Hypothalamus (tissue), 51 donors: ENCODE measurements at places on chromosomes 13 and 19.

- DNase-seq: no peak
Observed at GRCh38 chr19:3276341-3276799, 51.9 kb downstream of the CELF5 start.

- no peak for DNase-seq
Observed at GRCh38 chr13:39618561-39618960, 15.6 kb upstream of the LHFPL6 start.

DNA sequence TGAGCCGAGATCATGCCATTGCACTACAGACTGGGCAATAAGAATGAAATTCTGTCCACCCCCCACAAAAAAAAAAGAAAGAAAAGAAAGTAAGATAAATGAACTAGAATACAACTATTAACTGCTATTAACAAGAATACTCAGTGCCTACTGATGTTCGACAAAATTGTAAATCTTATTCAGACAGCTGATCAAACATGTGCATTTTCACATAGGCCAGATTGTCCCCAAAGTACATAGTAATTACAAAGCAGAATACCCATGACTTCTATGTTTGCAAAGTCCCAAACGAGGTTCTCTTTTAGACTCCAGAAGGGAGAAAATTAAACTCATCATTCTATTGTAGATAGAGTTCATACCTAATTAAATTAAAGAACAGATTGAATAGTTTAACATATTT lies 113.4 kb downstream of the UFM1 start:
- no peak for DNase-seq

GRCh38 chr13:21970172-21970571 lies 299.3 kb downstream of the FGF9 start:
- no peak for DNase-seq

GRCh38 chr13:28049880-28050875 lies 50.2 kb downstream of the FLT3 start:
- DNase-seq: no peak

DNA sequence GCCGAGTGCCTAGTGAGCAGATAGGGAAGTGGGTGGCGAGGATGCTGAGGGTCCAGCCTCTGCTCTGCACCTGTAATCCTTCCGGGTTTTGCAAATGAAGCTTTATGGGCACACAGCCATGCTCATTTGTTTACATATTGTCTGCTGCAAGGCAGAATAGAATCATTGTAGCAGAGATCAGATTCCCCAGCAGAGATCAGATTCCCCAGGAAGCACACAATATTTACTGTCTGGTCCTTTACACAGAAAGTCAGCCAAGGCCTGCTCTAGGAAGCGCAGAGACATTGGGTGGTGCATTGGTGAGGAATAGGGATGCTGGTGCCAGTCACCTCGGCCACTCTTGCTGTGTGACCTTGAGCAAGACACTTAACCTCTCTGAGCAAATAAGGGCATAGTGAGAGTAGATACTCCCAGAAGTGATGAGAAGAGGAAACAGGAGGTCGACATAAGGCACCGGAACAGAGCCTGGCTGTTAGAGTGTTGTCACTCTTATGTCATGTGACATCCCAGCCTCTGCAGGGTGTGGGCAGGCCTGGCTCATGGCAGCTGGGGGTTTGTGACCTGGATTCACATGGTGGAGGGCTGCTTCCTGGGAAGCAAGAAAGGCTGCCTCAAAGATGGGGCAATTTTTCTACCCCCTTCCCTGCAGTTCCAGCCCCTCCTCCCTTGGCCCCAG lies 25.6 kb downstream of the CARM1 start:
- no peak for DNase-seq

DNA sequence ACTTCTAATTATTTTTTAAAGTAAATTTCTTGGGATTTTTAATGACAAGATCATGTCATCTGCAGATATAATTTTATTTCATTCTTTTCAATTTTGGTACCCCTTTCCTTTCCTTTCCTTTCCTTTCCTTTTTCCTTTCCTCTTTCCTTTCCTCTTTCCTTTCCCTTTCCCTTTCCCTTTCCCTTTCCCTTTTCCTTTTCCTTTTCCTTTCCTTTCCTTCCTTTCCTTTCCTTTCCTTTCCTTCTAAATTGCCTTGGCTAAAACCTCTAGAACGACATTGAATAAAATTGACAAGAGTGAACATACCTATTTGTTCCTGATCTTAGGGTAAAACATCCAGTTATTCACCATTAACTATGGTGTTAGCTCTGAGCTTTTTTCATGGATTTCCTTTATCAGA lies 334.1 kb downstream of the NDFIP2 start:
- DNase-seq: no peak

GRCh38 chr19:30651066-30651465 lies 278.9 kb downstream of the ZNF536 start:
- DNase-seq: no peak

DNA sequence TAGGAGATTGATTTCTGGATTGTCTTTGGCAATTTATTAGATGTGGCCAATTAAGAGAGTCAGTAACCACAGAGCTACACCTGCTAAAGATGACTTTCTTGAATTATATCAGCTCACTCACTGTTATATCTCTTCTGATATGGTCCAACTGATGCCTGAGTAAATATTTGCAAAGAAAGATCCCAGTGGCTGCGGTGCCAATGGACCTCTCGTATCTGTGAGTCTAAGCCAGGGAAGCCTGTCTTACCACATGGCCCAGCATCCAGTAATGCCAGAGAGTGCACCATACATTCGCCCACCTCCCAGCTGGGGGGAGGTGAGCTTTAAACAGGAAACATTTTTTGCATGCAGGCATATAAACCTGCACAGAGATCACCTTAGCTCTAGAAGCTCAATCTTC lies 82.7 kb upstream of the SLC15A1 start:
- DNase-seq: no peak

DNA sequence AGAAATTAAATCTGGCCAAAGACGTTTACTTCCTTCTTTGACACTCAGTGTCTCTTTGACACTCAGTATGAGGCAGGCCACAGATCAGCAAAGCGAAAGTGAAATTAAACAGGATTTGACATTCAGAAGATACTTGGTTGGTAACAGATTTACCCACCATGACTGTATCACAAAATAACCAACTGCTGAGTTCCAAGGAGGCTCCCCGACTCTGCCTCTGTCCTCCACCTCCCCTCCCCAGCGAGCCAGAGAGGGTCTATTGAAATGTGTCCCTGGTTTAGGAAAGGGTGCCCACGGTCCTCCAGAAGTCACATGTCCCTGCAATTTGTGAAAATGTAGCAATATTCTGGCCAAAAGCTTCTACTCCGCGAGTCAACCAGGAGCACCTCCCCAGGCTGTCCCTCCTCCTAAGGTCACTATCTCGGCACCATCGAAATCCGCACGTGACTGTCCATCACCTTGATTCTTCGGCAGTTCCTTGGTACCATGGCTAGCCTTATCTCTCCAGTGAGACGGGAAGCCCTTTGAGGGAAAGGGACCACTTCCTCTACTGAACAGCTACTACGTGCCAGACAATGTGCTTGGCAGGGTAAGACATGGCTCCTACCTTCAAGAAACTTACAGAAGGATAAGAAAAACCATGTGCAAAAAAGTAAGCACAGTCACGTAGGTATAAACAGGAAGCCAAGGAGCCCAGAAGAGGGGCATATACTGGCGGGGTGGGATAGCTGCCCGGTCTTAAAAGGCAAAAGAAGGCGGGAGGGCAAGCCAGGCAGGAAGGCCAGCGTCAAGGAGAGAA lies 1.5 kb downstream of the N4BP2L1 start:
- DNase-seq: no peak

DNA sequence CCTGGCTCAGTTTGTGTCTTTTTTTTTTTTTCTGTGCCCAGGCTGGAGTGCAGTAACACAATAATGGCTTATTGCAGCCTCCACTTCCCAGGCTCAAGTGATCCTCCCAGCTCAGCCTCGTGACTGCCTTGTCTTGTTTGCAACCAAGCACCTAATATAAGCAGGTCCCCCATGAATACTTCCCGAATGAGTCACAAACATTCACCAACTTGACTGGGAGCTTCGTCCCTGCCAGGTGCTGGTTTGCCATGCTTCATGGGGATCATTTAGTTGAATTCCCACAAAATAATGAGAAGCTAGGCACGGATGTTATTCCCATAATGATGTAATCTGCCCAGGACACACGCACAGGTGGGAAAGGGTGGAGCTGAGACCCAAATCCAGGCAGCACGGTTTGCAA lies 176.5 kb downstream of the CACNA1A start:
- DNase-seq: no peak

GRCh38 chr13:107117327-107118012 lies 549.5 kb upstream of the ARGLU1 start:
- no peak for DNase-seq

GRCh38 chr13:36840718-36841250 lies 21.8 kb downstream of the RFXAP start:
- no peak for DNase-seq

DNA sequence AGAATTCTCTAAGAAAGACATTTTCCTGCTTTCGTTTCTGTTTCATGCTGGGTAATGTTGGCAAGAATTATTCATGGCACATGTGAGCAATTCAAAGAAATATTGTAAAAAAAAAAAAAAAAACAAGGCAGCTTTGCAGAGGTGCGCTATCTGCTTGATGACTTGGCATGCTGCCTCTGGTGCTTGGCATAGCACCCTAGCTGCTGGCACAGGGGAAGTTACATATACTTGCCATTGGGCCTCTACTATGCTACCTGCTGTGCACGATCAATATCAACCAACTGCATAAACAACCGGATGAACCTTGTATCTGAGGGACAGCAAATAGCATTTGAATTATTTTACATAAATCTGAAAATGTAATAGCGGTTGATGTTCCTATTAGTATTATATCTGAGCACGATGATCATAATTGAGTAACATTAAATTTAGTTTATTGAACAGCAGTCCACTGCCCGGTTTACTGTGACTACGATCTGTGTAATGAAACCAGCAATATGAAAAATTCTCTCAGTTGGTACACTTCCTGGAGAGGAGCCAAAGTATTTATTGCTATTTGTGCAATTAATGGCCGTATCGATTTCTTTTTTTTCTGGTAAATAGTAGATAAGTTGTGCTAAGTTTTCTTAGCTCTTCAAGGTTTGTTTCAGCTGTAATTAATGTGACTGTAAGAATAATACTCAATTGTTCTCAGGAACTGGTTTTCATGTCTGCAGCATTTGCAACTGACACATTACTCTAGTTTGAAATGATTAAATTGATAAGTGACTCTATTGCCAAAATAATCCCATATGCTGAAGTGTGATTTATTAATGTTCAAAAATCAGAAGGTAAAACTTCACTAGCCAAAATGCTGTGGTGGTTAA lies 717.3 kb downstream of the DACH1 start:
- DNase-seq: no peak

DNA sequence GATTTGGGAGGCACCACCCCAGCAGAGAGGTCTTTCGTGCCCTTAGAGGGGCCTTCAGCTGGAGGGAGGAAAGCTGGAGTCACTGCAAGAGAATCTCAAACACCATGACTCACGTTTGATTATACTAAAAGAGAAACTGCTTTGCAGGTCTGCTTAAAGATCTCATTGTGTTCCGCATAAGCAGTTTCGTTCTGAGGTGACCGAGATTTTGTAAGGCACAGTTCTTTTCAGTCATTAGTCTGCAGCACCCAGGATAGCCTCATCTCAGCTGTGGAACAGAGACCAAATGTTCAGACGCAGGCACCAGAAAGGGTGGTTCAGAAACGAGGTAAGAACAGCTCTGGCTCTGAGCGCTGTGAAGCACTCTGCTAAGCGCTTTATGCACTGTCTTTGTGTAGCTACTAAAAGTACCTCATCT lies 71.2 kb upstream of the GTF3A start:
- DNase-seq: no peak

- no peak for DNase-seq
Observed at GRCh38 chr13:98959786-98960605, 17.9 kb downstream of the DOCK9 start.

DNA sequence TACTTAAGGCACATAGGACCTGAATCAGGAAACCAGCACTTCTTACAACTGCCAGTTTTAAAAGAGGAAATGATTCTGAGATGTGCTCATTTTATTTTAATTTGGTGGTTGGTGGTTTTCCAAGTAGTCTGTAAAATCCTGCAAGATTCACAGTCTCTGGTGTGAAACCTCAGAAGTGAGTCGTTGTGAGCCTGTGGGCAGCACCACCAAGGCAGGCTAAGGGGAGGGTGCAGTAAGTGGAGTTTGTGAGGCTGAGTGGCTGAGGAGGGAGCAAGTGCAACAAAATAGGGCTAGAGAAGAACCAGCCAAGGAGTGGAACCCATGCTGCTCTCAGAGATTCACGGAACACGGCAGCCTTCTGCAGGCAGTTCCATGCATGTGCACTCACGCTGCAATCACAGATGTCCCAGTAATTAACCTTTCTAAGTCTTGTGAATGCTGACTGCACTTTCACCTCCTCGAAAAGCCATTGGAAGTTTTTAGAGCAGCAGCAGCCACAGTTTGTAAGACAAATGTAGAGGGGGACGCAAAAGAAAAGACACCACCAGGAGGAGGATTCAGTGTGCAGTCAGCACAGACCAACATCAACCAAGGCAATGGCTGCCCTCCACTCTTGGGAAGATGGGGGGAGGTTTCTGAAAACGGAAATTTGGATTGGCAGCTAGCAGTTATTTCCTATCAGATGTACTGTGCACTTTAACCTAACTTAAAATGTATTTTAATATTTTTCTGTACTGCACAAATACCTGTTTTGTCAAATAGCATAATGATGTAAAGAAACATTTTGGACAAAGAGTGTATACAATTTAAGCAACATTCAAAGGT lies 44.9 kb downstream of the ESD start:
- DNase-seq: no peak

DNA sequence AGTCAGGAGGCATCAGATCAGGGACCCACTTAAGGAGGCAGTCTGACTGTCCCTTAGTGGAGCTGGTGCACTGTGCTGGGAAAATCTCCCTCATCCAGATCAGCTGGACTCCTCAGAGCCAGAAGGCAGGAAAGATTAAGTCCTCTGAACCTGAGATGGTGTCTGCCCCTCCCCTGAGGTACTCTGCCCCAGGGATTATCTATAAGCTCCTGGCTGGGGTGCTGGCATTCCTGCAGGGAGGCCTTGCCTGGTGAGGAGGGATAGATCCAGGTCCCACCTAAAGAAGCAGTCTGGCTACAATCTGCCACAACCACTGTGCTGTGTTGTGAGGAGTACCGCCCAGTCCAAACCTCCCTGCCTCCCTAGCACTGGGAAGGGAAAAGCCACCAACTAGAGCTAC lies 81.2 kb downstream of the NHLRC3 start:
- no peak for DNase-seq

- peak; percentile 35 for DNase-seq
Observed at GRCh38 chr19:9793071-9793591, 24.6 kb upstream of the ZNF846 start.

DNA sequence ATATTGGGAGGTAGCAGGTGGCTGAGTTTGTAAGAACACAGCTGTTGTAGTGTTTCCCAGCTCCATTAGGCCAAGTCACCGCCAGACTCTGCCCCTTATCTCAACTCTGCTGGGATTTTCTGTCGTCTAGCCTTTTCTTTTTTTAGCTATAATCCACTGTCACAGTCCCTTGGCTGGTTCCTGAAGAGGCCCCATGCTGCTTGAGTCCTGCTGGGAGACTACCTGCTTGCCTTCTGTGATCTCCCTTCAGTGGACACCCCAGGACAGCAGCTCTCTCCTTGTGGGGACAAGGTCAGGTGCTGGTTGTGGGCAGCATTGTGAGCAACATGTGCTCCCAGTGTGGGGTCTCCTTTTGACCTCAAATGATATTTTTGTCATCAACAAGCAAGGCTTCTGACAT lies 195.0 kb upstream of the ATXN8OS start:
- no peak for DNase-seq
